ENCODE measurements at places on chromosomes 4 and X.

DNA sequence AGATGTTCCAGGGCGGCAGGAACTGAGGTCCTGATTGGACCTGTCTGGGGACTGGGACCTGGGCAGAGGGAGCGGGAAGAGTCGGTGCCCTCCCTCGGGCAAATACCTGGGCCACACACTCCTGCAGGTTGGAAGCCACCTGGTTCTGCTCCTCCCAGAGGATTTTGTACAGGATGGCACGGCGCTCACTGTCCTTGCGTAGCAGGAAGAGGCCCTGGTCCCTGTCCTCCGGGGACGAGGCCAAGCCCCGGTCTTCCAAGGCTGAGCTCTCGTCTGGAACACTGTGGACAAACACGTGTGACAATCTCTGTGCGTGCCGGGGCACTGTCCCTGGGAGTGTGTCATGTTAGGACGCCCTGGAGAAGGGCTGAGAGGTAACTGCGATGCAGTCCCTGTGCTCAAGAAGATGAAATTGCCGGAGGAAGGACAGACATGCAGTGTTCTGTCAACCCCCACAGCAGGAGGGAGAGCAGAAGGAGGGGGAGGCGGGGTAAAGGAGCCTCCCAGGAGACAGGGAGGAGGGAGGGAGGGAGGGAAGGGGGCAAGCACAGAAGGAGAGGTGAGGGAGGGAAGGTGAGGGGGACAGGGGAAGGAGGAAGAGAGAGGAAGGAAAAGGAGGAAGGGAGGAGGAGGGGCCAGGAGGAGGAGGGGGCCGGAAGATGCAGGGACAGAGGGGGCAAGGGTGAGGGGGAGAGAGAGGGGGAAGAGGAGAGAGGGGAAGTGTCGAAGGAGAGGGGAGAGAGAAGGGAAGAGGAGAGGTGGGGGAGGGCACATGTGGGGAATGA is 29.0 kb downstream of the PDHA1 start:
- no peak for DNase-seq

DNA sequence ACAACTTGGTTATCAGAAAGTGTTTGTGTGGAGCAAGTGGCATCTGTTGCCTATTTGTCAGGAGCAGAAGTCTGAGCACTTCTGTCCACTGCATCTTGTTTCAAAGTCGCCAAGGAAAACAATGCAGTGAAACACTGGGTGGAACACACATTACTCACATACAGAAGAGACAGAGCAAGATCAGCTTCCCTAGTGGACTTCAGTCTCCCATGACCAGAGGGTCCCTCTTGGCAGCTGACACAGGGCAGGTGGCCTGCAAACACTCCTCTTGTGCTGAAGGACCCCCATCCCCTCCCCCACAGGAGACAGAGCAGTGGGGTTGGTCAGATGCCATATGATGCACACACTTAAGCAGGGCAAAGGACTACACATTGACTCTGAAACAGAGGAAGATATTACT is 3.6 kb upstream of the BBS12 start:
- no peak for DNase-seq

DNA sequence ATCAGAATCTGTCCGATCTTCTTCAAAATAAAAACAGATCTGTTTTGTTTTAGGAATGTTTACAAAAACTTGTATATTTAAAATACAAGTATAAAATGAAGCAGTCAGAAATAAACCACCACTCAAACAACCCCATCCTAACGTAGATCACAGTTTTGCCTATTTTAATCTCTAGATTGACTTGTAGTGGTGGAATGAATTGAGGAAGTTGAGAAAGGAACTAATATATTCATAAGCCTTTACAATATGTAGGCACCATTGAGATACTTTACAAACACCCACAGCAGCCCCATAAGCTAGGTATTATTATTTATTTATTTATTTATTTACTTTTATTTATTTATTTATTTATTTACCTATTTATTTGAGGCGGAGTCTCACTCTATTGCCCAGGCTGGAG is 52.3 kb upstream of the KLF3 start:
- no peak for DNase-seq

GRCh38 chr4:137627739-137628460 is 95.6 kb upstream of the PCDH18 start:
- no peak for DNase-seq

- DNase-seq = no peak
These were observed 26.6 kb downstream of the ANAPC4 start for GRCh38 chr4:25403699-25404098.

- DNase-seq = no peak
These were observed 81.1 kb downstream of the MBNL3 start for GRCh38 chrX:132407691-132408090.

GRCh38 chrX:19875050-19875431 is 12.4 kb downstream of the SH3KBP1 start:
- DNase-seq = no peak

- DNase-seq = no peak
These were observed 10.9 kb upstream of the PPP2R3B start for GRCh38 chrX:397575-397974.

GRCh38 chr4:27005501-27005900 is 144.9 kb downstream of the STIM2 start:
- no peak for DNase-seq

DNA sequence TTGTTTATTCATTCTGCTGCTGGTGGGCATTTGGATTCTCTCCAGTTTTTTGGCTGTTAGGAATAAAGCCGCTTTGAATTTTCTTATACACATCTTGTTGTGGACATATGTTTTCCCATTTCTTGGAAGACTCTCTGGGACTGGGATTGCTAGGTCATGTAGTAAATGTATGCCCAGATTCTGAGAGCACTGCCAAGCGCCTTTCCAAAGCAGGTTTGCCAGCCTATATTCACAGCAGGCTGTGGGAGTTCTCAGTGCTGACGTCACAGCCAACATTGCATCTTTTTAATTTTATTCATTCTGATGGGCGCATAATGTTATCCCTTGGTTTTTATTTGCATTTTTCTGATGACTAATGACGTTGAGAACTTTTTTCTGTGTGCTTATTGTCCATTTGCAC is 24.1 kb downstream of the TMEM271 start:
- no peak for DNase-seq

DNA sequence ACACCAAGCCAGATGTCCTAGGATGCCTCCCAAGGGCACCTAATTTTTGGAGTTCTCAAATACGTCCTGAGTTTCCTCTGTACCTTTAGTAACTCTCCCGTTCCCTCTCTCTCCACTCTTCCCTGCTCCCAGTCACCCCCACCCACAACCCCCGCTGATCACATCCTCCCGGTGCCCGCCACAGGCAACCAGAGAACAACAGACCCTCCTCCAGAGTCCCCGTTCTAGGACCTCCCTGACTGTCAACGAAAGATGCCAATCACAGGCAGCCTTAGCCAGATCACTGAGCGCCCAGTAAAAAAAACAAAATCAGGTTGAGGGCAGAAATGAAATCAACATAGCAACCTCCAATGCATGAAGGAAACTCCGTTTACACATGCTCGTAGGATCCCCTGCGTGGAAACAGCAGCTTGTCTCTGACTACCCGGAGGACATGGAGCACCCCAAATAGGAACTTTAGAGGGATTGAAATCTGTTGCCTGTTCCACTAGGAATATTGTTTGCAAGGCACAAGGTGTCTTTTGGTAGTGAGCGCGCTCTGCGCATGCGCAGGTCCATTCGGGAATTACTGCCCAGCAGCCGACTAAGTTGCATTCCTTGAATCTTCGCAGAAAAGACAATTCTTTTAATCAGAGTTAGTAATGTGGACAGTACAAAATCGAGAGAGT is at the start of gene GABRB1:
TSS of gene GABRB1 (plus strand) at position 557 of the 668 bp plus-strand sequence.
- DNase-seq = no peak

All from NCI-H1092 (cell line).